ENCODE measurements at places on chromosomes 11 and 22. TPM values are rescaled to one million over a fixed set of nuclear protein-coding genes. Genes with fewer than 3 reads are reported as not detected.
A peak's percentile ranks its signal among the peaks of the same experiment; 100 is the strongest.

The KRTAP5-11 gene
- polyA plus RNA-seq = not detected

GRCh38 chr11:94731880-94732601 lies 36.1 kb upstream of the AMOTL1 start:
- no peak for DNase-seq

The SMC1B gene
- polyA plus RNA-seq = not detected

The APOL4 gene
- polyA plus RNA-seq = 0.96 TPM

- peak; percentile 38 for DNase-seq
Measured at GRCh38 chr11:116981266-116981885, 116.9 kb downstream of the SIK3 start.

GRCh38 chr11:121318848-121319834 lies 26.6 kb downstream of the SC5D start:
- peak; percentile 60 for DNase-seq

- no peak for DNase-seq
Measured at GRCh38 chr11:61680622-61681221, 531 bp downstream of the DAGLA start.

The FIBIN gene
- not detected for polyA plus RNA-seq

DNA sequence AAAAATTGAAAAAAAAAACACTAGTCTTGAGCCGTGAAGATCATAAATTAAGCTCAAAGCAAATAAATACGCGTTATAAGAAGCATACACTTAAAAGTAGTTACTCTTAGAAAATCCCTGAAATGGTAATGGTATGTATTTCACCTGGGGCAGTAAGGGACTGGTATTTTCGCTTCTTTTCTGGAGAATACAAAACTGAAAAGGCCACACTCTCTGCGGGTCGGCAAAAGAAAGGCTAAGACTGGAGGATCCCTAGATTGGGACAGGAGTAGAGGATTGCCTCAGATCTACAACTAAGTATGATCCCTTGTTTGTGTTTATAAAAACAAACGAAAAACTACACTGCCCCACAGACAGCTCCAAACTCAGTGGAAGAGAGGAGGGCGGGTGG lies 617 bp downstream of the TSG101 start:
- DNase-seq = no peak

DNA sequence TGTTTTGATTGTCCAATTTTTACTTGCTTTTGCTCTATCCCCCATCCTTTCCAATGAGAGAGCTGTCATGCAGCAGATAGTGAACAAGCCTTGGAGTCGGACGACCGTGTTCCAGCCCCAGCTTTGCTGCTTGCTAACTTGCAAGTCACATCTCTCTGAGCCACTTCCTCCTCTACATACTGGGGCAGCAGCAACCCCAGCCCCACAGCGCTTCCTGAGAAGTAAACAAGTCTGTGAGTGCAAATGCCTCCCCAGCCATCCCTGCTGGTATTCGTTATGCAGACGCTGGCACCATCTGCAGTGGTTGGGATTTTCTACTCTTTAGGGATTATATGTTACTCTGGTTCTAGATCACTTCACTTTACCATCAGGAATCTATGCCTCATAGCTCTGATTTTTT lies 35.0 kb downstream of the TPBGL start:
- peak; percentile 40 for DNase-seq

DNA sequence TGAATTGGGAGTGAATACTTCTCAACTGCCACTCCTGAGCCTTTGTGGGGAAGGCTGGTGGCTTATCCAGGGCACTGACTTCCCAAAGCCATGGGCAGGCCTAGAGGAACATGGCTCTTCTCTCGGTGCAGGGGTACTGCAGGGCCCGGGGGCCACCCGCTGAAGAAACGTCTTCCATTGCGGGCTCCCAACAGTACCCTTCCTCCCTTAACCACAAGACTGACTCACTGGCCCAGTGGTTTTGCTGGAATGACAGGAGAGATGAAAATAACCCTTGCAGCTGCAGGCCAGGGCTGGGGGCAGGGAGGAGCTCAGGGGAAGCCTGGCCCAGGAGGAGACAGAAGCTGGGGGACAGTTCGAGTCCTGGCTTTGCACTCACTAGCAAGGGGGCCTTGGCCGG lies 13.5 kb downstream of the TXN2 start:
- no peak for DNase-seq

GRCh38 chr11:110755941-110756340 lies 43.7 kb upstream of the ARHGAP20 start:
- DNase-seq = no peak

GRCh38 chr11:75565221-75565814 lies 3.3 kb downstream of the SERPINH1 start:
- DNase-seq = no peak

The RTN4R gene
- not detected for polyA plus RNA-seq

- no peak for DNase-seq
Measured at GRCh38 chr22:29786031-29786430, 18.9 kb downstream of the UQCR10 start.

The NCR3LG1 gene
- polyA plus RNA-seq = not detected

GRCh38 chr22:25070956-25071355 lies 118.4 kb downstream of the KIAA1671 start:
- DNase-seq = no peak

The MS4A6A gene
- 1.7 TPM for polyA plus RNA-seq

- no peak for DNase-seq
Measured at GRCh38 chr11:13160346-13160745, 117.2 kb upstream of the BMAL1 start.

DNA sequence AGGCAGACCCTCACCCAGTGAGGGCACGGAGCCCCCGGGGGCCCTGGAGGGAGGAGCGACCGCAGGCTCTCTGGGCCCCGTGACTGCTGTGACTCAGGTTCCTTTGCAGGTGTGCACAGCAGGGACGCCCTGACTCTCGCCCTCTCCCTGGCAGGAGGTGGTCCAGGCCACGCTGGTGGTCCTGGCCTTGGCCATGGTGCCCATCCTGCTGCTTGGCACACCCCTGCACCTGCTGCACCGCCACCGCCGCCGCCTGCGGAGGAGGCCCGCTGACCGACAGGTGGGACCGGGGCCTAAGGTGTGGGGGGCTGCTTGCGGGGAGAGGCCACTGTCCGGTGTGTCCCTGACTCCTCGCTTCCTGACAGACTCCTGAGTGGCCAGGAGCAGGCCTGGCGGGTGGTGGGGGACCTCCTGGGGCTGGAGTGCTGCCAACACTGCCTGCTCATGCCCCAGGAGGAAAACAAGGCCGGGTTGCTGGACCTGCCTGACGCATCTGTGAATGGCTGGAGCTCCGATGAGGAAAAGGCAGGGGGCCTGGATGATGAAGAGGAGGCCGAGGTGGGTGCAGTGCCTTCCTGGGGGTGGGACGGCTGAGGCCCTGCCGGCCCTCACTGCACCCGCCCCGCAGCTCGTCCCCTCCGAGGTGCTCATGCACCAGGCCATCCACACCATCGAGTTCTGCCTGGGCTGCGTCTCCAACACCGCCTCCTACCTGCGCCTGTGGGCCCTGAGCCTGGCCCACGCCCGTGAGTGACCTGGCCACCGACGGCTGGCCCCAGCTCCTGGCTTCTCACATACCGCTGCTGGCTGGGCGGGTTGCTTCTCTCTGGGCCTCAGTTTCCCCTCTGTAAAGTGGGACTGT lies 10.9 kb downstream of the TCIRG1 start:
- no peak for DNase-seq

The JHY gene
- 1.4 TPM for polyA plus RNA-seq

- no peak for DNase-seq
Measured at GRCh38 chr22:33829546-33830280, 90.6 kb downstream of the LARGE1 start.

- no peak for DNase-seq
Measured at GRCh38 chr11:128615076-128615475, 27.7 kb upstream of the ETS1 start.

DNA sequence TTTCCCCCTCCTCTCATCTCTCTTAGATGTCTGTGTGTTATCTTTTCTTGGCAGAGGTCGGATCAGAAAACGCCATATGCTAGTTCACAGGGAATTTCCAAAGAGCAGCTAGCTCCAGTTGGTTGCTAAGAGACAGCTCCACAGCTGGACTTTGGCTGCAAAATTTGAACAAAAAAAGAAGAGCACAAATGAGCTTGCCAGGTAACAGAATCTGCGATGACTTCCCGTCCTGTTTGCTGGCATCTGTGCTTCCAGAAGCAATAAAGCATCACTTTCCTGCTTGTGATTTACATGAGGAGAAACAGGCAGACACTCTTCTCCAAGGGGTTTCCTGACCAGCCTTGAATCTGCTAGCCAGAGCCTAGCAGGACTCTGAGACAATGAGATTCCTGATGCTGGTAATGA lies 596.0 kb upstream of the B3GAT1 start:
- no peak for DNase-seq

- no peak for DNase-seq
Measured at GRCh38 chr11:119248750-119249670, 42.9 kb downstream of the CBL start.

DNA sequence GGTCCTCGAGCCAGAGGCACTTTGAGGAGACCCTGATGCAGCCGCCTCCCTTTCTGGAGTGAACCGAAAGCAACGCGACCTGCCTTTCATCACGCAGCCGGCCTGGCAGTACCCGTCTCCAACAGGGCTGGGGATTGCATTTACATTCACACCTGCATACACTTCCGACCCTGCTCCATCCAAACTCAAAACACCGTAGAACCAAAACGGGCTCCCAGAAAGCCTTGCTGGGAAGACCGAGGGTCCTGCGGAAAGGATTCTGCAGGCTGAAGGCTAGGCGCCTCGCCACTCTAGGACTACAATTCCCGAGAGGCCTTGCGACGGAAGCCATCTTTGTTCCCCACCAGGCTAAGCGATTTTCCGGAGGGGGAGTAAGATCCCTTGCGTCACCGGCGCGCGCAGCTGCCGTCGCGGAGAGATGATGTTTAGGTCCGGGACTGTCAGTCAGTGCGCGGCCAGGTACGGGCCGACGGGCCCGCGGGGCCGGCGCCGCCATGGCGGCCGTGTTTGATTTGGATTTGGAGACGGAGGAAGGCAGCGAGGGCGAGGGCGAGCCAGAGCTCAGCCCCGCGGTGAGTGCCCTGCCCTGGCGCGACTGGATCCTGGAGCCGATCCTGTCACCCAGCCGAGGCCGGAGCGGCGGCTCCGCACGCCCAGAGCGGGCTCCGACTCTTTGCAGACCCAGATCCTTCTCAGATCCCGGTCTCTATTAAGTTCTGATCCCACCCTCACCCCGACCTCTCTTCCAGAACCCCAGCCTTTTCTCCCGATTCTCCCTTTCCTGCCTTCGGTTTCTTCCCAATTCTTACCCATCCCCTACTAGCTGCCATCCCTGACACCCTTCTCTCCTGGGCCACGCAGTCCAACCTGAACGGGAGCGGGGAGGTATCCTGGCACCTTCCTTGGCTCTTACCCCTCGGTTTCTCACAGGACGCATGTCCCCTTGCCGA lies at the start of gene RPS6KB2:
Gene RPS6KB2, plus strand, starts transcription at position 443 of the 950 bp plus-strand sequence. Its CDS starts 52 bp downstream, at position 495.
- peak; percentile 99 for DNase-seq
